ENCODE measurements at places on chromosomes 7 and 10. TPM values are rescaled to one million over a fixed set of nuclear protein-coding genes. Genes with fewer than 3 reads are reported as not detected.

Gene NEUROG3
- not detected for total RNA-seq

DNA sequence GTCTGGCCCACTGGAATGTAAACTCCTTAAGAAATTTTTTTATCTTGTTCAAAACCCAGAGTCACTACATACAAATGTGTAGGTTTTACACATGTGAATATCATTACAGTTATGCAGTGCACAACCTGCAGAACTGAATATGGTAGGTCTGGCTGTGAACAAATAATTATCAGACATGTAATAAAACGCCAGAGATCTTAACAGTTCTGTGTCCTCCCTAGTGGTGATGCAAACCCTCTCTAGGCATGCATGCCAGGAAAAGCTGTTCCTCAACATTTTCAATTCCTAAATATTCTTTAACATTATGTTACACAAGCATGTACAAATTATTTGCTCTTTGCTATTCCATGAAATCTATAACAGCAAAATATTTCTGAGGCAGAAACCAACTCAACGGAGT lies 124.6 kb downstream of the IMMP2L start:
- no peak for DNase-seq

DNA sequence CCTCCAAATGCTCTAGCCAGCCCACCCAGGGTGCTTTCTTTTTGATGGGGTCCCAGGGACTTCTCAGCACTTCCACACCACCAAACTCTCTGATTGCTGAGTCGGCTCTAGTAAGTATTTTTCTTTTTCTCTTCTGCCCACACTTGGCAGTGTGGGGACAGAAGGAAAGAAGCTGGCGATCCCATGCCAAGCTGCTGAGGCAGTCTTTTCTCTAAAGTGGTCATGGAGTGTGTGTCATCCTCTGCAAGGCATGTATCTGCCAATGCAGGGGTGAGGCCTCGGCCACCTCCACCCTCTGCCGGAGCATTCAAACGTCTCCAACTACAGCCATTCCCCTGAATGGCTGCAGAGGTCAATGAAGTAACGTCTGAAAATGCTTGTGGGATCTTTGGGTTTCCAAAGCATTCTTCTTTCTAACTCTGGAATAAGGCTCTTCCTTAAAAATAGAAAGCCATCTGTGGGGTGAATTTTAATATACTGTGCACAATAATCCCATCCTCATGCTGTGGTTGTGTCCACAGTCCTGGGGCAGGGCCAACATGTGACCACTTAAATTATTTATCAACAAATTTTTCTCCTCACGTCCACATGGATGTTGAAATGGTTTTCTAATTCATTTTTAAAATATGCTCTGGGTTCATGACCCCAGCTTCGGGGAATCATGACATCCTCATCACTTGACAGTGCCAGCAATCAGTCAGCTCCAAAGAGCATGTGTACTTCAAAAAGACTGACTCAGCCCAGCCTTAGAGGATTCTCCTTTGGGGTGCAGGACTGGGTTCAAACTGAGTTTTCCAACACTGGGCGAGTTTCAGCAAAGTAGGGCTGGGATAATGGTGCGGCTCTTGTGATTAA lies 171.3 kb upstream of the ITGB1 start:
- DNase-seq: no peak

GRCh38 chr7:140506788-140507464 lies 27.6 kb upstream of the MKRN1 start:
- DNase-seq: no peak

- no peak for DNase-seq
Measured at GRCh38 chr10:13441476-13441875, 87.3 kb downstream of the BEND7 start.

- no peak for DNase-seq
Measured at GRCh38 chr10:132460691-132461090, 63.7 kb downstream of the PWWP2B start.

- DNase-seq: no peak
Measured at GRCh38 chr10:22931948-22932347, 4.1 kb downstream of the ARMC3 start.

Data from kidney epithelial cell (primary cell).